ENCODE measurements at places on chromosomes 1 and 21.

DNA sequence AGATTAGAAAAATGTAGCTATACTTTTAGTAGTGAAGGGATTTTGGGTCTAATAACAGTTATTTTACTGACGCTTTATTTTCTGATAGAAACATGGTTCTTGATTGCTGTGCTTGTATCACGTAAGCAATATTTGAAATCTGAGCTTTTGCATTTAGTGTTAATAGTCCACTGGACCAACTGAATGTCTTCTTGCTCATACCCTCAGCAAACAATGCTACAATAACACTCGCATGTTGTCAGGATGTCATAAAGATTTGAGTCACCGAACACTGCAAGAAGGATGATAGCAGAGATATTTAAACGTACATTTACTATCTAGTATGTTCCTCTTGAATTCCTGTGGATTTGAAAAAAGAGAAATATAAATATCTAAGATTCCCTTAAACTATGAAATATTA, 7.5 kb downstream of the DYRK1A start:
- no peak for DNase-seq

DNA sequence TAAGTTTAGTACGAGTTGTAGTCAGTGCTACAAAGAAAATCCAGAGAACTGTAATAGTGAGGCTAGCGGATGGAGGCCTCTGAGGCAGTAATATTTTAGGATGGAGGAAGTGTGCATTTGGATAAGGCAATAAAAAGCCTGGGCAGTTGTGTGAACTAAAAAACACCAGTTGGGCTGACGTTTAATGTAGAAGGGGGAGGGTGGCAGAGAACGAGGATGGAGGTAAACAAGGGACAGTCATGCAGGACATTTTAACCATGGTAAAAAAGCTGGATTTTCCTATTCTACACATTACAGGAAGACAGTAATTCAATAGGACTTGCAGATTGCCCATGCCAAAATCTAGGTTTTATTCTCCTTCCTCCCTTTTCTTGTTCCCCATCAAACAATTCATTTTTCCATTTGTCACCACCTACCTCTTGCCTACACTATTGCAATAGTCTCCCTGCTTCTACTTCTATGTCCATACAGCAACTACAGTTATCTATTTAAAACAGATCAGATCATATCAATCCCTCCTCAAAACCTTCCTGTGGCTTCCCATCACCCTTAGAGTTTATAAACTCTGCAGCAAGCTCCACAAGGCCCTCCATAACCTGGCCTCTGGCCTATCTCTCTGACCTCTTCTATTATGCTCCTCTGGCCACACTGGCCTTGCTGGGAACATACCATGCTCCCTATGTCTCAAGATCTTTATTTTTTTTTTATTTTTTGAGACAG, 27.7 kb downstream of the ERO1B start:
- no peak for DNase-seq

DNA sequence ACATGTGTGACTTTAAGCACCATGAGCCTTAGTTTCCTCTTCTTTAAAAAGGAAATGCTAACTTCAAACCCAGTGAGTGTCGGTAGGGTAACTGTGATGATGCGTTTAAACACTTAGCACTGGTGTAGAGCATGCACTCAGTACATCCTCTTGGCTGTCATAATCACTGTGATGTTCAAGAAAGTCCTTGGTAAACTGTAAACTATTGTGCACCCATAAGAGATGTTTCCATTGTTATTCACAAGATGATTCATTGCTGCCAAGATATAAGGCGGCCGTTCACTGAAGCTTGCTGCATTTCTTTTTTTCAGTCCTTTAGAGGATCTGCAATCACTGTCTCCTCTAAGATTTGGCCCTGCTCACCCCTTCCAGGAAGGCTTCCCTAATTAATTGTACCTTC, 61.8 kb upstream of the DAB1 start:
- DNase-seq, result no peak

GRCh38 chr1:24708938-24709337, 36.3 kb upstream of the CLIC4 start:
- DNase-seq, result no peak

GRCh38 chr21:15752763-15753407, 23.1 kb downstream of the USP25 start:
- DNase-seq, result no peak

Data from central memory CD4-positive, alpha-beta T cell (primary cell).